Hematopoietic multipotent progenitor cell treated with erythropoietin and hydrocortisone succinate and interleukin-3 and kit ligand, for 4 days (in vitro differentiated cells): ENCODE measurements at places on chromosomes 1 and 21.
A peak's percentile ranks its signal among the peaks of the same experiment; 100 is the strongest.

- no peak for DNase-seq
Observed at GRCh38 chr1:169150641-169151337, 44.3 kb downstream of the ATP1B1 start.

GRCh38 chr1:29964718-29965533, 728.6 kb downstream of the PTPRU start:
- no peak for DNase-seq

- DNase-seq, result no peak
Observed at GRCh38 chr1:11854519-11854918, 4.2 kb downstream of the NPPB start.

- DNase-seq, result no peak
Observed at GRCh38 chr1:92447033-92447681, 39.6 kb downstream of the GFI1 start.

DNA sequence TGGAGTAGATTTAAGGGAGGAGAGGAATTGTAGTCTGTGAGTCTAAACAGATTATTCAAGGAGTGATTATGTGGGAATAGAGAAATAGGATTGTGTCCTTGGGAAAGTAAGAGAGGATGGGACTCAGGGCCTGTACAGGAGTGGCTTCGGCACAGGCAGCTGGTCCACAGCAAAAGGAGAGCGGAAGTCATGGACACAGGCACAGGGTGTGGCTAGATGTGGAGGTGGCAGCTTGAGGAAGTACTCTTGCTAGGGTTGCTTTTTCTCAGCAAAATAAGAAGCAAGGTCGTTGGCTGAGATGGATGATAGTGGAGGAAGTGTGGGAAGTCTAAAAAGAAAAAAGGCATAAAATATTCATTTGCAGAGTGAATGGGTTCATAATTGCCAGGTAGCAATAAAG, 18.5 kb upstream of the ZNF648 start:
- DNase-seq, result no peak

DNA sequence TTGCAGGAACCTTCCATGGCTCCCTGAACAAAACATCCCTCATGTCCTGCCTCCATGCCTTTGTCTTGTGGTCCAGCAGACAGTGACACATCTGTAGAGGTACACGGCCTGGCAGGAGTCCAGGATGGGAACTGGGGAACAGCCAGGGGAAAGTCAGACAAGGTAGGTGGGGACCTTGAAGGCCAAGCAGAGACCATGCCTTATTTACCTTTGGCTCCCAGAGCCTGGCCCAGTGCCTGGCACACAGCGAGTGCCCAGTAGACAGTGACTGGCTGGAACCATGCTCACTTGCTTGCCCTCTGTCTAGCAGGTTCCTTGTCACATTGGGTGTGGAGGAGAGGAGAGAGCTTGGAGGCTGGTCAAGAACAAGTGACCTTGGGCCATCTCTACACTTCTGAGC, 81.0 kb downstream of the BCAR3 start:
- DNase-seq, result no peak

DNA sequence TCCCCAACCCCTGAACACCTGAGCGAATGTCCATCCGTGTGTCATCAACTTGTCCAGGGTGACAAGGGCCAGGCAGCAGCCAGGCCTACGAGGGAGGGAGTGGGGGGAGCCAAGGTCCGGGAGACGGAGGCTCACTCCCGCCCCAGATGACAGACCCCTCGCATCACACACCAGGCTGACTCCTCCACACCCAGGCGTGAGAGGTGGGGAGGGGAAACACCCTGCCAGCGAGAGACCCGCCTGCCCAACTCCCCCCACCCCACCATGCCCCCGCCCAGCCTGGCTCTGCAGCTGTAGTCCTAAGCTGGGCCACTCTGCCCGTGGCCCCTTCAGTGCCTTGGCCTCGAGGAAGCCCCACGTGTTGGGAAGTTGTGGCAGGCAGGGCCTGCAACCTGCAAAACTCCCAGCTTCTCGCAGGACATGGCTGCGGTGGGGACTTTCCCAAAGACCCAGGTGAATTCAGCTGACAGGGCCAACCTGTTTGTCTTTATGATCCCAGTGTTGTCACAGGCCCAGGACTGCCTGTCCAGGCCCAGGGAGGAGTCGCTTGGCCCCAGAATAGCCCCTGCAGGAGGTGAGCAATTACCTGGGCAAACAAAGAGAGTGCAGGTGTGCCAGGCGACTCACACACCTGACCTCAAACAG, 62.9 kb downstream of the RIPK4 start:
- DNase-seq, result no peak

- DNase-seq, result no peak
Observed at GRCh38 chr1:164628772-164629171, 69.8 kb downstream of the PBX1 start.

- DNase-seq, result no peak
Observed at GRCh38 chr1:230381049-230381467, 45.1 kb downstream of the PGBD5 start.

DNA sequence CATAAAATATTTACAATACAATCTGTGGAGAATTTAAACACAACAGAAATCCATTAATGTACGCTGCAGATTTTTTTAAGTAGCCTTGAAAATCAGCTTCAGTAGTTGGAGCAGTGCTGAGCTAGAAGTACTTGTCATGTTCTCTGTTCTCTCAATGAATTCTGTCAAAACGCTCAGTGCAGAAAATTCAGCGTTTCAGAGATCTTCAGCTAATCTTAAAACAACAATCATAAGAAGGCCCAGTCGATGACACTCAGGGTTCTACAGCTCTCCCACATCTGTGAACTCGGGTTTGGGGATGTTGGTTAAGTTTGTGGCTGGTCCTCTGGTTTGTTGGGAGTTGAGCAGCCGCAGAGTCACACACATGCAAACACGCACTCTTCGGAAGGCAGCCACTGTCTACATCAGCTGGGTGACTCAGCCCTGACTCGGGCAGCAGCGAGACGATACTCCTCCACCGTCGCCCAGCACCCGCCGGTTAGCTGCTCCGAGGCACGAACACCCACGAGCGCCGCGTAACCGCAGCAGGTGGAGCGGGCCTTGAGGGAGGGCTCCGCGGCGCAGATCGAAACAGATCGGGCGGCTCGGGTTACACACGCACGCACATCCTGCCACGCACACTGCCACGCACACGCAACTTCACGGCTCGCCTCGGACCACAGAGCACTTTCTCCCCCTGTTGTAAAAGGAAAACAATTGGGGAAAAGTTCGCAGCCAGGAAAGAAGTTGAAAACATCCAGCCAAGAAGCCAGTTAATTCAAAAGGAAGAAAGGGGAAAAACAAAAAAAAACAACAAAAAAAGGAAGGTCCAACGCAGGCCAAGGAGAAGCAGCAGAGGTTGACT, 161.2 kb downstream of the RUNX1 start:
- DNase-seq, result peak; percentile 85

DNA sequence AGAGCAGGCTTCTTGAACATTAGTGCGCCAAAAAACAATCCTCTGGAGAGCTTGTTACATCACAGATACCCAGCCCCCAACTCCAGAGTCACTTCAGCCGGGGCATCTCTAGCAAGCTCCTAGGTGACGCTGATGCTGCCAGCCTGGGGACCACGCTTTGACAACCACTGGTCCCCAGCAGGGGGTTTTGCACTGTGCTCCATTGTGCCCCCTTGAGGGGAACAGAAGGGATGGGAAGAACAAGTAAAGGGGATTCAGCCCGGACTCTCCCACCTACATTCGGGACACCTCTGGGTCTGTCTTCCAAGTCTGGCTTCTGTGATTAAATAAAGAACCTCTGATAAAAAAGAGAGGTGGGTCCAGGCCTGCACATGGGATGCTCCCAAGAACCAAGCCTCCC, 60.4 kb downstream of the ATP5PO start:
- peak; percentile 22 for DNase-seq

GRCh38 chr1:162755306-162755705, 35.2 kb upstream of the HSD17B7 start:
- no peak for DNase-seq

- DNase-seq, result no peak
Observed at GRCh38 chr21:45407629-45408247, 2.8 kb downstream of the COL18A1 start.

DNA sequence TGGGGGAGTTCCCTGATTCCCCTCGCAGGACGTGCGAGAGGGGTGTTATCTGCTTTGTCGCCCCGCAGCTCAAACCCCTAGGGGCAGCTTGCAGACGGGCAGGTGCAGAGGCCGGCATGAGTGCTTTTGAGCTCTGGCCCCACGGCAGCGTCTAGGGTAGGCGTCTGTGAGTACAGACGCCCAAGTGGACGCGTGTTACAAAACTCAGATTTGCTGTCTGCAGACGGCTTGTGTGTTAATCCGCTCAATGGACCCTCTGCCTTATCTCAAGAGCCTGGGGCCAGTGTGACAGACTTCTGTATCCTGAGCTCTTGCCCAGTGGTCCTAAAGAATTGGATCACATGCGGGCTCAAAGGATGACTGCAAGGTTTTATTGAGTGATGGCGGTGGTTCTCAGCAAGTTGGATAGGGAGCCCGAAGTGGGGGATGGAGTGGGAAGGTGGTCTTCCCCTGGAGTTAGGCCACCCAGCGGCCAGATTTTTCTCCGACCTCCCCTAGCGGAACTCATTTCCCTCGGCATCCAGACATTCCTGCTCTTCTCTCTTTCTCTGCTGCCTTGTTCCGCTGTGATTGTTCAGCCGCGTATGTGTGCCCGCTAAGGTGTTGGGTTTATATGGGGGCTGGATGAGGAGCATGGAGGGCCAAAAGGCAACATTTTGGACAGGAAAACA, 9.4 kb downstream of the CFHR4 start:
- DNase-seq, result no peak
